ENCODE measurements at places on chromosomes 7 and 10.

GRCh38 chr10:105650306-105650705 lies 1009.2 kb downstream of the SORCS3 start:
- no peak for DNase-seq

GRCh38 chr10:84262190-84262956 lies 17.5 kb downstream of the RGR start:
- no peak for DNase-seq

- DNase-seq = no peak
Observed at GRCh38 chr7:28739826-28740225, 218.3 kb downstream of the TRIL start.

DNA sequence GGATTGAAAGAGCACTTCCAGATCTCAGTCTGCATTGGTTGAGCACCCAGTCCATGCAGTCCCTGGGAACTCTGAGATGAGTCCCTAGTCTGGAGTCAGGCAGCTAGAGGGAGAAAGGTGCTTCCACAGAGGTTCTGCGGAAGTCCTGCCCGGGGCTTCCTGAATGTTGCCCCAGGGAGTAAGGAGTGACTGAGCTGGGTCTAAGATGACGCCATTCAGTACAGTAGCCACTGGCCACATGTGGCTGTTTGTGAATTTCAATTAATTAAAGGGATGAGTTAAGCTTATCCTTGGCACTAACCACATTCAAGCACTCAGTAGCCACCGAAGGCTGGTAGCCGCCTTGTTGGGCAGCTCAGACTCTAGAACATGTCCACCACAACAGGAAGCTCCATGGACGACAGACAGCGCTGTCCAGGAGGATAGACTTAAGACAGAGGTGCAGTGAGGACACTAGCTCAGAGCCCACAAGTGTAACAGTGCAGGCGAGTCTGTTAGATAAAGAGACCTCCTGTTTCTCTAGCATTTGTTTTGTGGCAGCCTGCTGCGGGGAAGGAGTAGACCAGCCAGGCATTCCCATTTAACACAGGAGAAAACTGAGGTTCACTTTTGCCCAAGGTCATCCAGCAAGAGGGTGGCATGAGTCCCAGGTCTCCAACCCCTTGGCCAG lies 101.6 kb upstream of the PPIF start:
- DNase-seq = no peak

- DNase-seq = no peak
Observed at GRCh38 chr7:20270371-20270770, 53.2 kb upstream of the MACC1 start.

DNA sequence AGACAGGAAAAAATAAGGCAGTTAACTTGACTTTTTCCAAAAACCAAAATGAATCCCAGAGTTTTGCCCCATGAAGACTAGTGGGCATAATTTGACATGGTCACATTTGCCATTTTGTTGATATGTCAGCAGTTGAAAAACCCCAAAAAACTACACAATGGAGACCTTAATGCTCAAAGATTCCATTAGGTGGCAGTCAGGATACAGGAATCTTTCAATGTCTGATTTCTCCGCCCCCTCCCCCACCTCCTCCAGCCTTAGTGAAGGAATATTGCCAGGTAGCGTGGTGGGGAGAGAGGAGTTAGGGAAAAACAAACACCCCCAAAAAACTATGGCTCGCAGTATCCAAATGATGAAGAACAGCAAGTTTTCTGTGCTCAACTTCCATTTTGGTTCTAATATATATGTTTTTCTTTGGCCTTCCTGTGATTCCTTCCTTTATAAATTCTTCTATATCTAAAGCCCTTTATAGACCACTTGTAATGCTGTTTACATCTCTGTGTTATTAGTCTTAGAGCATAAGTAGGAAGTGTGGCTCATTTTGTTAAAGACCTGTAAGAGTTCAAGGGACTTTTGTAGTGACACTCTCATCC lies 6.7 kb upstream of the SMNDC1 start:
- DNase-seq = peak; percentile 27

- DNase-seq = peak; percentile 35
Observed at GRCh38 chr10:96339956-96340904, 18.6 kb downstream of the OPALIN start.

GRCh38 chr7:99447943-99448342 lies 9.2 kb downstream of the CPSF4 start:
- no peak for DNase-seq

GRCh38 chr10:3472287-3473051 lies 299.9 kb upstream of the PITRM1 start:
- no peak for DNase-seq

Measured in NCI-H345 (cell line).